ENCODE measurements at places on chromosomes 6 and 20.
A peak's percentile ranks its signal among the peaks of the same experiment; 100 is the strongest.

GRCh38 chr20:41609474-41609873, 8.7 kb downstream of the CHD6 start:
- DNase-seq = no peak

- no peak for DNase-seq
Measured at GRCh38 chr6:72061286-72061685, 174.9 kb downstream of the RIMS1 start.

DNA sequence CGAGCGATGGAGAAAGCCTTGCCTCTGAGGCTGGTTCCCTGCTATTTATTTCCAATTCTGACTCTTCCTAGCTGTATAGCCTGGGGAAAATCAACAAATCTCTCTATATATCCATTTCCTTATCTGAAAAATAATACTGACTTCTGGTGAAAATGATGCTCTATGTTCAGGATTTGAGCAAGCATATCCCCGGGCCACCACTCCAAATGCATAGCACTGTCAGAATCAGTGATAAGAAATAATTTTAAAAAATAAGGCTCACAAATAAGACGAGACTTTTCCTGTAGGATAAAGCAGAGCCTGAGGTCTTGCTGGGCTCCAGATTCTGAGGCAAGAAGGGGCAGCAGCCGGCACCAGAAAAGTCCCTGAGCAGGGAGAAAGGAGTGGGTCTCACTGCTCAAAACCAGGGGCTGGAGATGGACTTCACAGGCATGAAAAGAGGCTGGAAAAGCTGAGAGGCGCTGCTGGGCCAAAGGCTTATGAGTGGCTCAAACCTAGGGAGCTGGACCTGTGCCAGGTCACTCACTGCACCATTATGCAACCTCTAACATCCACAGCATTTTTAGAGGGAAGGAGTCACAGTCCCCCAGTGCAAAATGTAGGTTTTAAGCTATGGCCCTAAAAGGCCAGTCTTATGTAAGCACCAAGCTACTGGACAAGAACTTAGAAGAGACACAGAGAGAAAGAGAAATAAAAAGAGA, 48.1 kb upstream of the SLC17A4 start:
- DNase-seq = no peak

DNA sequence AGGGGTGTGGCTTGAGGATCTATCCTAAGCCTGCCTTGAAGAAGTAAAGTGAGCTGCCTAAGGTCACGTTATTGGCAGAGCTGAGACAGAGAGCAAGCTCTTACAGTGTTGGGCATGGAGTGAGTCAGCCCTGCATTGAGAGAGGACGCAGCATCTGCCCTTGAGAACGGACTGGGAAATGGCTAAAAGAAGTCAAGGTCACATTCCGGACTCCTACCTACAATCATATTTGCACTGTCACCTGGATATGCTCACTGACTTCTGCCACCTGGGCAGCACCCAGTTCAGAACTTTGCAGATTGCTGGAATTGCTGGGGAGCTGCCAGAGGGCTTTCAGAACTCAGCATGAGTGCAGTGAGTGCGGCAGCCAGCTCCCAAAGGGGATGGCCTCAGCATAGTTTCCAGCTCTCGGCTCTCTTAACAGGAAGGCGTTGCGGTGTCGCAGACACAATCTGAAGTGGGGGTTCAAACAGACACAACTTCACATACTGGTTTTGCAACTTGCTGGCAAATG, 199.3 kb upstream of the SGK1 start:
- DNase-seq = peak; percentile 82

DNA sequence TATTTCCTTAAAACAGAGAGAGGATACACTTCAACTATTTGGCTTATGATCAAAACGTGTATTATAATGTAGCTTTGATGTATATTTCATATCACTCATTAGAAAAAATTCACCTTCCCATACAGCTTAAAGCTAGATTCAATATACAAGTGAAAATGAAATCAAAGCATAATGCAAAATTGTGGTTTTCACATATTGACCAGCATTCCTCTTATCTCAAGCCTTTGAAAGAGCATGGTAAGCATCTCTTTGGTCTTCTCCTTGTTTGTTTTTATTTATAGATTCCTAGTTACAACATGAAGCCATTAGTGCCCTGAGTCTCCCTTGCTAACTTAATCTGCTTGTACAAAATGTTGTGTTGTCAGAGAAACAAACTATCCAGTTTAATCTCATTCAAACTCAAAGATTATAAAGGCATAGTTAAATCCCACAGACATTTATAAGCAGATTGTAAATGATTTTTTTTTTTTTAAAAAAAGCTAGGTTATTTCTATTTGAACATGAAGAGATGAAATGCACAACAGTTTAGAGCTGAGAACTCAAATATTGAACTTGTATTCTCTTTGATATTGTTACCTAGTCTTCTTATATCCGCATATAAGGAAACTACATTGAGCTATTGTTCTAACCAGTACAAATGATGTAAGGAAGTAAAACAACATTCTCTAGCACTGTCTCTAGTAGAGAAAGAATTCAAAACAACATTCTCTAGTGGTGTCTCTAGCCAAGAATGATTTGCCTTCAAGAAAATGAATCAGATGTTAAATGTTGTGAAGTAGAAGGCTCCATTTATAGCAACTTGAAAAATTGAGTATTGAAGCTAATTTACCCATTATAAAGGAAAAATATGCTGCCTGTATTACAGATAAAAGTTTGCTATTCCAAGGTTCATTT, 31.2 kb upstream of the SMIM28 start:
- DNase-seq = peak; percentile 44

DNA sequence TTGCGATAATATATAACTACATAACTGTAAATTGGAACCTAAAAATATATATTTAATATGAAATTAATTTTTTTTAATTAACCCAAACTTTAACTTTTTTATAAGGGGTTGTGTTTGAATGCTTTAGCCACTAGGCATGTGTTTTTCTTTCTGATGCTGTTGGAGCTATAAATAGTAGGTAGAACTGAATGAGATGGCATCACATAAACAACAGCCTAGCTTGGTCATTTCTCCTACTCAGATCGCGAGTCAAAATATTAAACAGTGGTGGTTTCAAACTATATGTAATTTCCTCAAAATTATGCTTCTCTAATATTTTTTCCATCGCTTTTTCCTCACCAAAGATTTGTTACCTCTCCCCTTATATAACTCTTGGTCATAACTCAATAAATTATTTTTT, 243.2 kb downstream of the ARID1B start:
- peak; percentile 51 for DNase-seq

DNA sequence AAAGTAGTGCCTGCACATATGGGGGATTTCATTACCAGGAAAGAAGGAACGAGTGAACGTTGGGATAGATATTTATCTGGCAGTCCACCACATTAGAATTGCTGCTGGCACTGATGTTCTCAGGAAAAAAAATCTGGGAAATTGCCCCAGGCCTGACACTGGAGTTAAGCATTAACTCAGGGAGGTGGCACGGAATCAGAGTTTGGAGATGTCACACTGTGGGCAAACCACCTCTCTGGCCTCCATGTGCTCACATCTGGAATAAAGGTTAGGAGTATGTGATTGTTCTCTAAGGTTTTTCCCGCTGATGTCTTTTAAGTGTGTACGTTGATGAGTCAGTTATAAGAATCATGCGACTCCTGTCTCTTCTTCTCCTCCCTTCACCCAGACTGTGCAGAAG, 7.9 kb downstream of the TGM3 start:
- DNase-seq = no peak

DNA sequence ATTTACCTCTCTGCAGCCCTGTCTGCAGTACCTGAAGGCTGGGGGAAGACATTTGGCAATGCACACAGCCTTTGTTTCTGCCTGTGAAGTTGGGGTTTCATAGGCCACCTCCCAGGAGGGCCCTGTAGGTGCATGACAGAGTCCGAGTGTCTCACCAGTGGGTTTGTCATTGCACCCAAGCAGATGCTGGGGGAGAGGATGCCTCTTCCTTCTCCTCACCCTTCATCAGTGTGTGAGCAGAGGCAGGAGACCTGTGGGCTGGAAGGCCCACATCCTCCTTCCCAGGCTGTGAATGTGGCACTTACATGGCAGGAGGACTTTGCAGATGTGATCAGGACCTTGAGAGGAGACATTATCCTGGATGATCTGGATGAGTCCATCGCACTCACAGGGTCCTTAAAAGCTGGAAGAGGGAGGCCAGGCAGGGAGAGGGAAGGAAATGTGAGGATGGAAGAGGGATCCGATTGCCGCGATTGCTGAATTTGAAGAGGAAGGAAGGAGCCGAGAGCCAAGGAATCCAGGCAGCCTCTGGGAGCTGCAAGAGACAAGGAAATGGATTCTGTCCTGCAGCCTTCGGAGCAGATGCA, 30.4 kb downstream of the SYNJ2 start:
- no peak for DNase-seq

- peak; percentile 32 for DNase-seq
Measured at GRCh38 chr6:146545581-146545980, 1.9 kb downstream of the RAB32 start.

DNA sequence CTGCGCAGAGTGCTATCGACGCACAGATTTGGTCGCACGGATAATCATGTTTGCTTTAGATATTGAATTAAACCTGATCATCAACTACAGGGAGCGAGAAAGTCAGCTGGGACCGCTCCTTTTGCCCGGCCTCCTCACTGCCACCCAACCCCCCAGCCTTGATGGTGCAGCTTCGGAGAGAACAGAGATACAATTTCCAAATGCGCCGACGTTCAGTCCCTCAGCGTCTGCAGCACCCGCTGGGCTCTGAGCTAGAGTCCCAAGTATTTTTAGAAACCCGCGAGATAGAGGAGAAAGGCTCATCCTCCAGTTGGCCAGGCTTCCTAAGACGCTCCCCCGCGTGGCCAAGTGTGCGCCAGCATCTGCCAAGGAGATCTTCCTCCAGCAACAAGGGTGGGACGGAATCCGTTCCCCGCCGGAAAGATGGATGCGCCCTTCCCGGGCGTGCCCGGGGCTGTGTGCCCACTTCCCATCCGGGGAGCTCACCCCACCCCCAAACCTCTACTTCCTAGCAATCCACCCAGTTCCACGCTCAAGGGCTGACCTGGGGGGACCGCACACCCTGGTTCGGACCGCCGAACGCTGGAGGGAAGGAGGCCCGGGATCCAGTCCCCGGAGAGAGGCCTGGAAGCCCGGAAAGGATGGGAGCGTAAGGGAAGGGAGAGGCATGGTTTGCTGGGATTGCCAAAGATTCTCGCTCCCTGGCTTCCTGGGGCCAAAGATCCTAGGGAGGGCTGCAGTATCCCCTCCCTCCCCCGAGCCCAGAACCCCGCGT, 4.1 kb downstream of the NKX2-2 start:
- DNase-seq = no peak

- no peak for DNase-seq
Measured at GRCh38 chr6:20929283-20929682, 395.0 kb downstream of the CDKAL1 start.
